Lung microvascular endothelial cell (primary cell): ENCODE measurements at places on chromosomes 16 and 17. TPM values are rescaled to one million over a fixed set of nuclear protein-coding genes. Genes with fewer than 3 reads are reported as not detected.
A peak's percentile ranks its signal among the peaks of the same experiment; 100 is the strongest.

- DNase-seq, result no peak
Observed at GRCh38 chr17:8588877-8589554, 41.5 kb downstream of the MYH10 start.

DNA sequence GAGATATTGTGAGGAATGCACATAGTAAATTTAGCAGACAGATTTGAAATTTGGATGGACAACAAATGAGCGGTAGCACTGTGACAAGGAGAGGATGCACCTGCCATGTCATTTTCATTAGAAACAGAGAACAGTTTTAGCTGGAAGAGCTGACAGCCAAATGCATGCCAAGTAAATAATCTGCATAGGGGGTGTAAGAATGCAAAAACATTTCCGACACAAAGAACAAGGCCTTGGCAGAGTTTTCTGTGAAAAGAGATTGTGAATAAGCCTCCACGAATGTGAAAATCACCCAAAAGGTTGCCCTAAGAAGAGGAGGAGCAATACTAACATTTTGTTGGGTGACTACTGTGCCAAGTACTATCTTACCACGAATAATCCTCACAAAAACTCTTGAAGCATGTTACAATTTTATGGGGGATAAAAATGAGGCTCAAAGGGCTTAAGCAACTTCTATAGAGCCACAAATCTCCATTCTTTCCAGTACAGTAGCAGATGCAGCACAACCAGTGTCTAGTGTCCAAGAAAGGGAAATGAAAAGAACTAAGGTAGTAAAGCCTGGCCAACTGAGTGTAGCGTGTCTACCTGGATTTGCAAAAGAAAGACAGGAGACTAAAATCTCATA, 28.3 kb downstream of the TMEM100 start:
- peak; percentile 5 for DNase-seq

DNA sequence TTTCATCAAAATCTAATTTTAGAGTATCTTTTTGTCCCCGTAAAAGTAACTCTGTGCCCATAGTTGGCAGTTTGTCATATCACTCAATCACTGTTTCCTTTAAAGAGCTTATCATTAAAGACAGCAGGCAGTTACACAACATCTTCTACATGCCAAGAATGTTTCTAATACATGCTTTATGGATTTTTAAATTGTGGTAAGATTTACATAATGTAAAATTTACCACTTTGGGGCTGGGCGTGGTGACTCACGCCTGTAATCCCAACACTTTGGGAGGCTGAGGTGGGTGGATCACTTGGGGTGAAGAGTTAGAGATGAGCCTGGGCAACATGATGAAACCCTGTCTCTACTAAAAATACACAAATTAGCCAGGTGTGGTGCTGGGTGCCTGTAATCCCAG, 687.2 kb downstream of the WWOX start:
- no peak for DNase-seq

Gene KRT28
- not detected in 2 replicates for total RNA-seq

DNA sequence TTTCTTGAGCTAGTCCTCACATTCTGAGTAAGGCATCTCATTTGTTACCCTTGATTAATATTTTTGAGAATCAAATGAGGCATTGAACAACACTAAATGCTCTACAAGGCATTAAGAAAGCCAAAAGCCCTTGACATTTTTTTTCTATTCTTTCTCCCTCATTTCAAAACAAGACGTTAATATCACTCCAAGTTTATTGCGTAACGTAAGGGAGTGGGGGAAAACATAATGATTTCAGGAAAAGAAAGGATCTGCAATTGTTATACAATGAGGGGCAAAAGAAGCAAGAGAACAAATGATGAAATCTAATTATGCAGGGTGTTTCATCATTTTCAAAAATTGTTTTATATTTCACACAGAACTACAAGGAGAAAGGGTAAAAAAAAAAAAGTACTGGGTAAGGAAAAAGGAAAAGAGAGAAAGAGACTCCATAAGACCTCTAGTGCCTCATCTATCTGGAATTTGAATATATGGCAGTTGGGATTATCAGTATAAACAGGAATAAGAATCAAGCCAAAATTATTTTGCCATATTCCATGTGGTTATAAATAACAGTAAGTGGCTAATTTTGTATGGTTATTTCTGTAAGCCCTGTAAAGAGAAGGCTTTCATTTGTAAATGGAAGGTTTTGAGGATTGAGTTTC, 163.0 kb downstream of the ABCA8 start:
- no peak for DNase-seq

DNA sequence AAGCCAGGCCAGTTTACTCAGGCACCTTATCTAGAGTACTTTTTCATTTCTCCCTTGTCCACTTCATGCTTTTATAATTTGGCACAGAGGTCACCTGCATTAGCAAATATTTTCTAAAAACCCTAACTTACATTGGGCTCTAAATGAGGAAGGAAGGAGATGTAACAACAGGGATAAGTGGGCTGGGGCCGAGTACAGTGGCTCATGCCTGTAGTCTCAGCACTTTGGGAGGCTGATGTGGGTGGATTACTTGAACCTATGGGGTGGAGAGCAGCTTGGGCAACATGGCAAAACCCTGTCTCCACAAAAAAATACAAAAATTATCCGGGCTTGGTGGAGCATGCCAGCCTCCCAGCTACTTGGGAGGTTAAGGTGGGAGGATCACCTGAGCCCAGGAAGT, 55.9 kb downstream of the TMEM100 start:
- DNase-seq, result no peak

Gene HSF4
- total RNA-seq, result 1.3 and 2.0 TPM in 2 replicates

Gene ZP2
- total RNA-seq, result under 0.01 and 0.22 TPM in 2 replicates

- peak; percentile 76 for DNase-seq
Observed at GRCh38 chr16:1297018-1297696, 12.3 kb upstream of the UBE2I start.

DNA sequence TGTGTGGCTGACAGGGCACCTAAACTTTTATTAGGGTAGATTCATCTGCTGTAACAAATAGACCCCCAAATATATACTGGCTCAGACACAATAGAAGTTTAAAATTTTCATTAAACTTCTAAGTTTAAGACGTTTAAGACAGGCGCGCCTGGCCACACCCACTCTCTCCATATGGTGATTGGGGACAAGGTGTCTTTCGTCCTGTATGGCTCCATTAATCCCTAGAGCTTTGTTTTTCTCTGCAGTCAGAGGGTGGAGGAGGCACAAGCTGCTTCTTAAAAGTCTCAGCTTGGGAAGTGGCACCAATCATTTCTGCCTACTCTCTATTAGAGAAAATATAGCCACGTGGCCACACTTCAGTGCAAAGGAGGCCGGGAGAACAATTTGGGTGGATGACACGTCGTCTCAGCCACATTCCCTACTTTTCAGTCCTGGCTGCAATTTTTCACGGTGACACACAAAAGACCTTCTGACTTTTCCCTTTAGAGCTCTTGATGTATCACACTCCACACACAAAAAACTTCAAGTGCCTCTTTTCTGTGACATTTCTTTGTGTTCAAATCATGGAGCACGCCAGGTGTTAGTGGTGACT, 125.5 kb upstream of the CACNG3 start:
- DNase-seq, result no peak

Gene HOXB7
- total RNA-seq, result under 0.01 and 1.3 TPM in 2 replicates

DNA sequence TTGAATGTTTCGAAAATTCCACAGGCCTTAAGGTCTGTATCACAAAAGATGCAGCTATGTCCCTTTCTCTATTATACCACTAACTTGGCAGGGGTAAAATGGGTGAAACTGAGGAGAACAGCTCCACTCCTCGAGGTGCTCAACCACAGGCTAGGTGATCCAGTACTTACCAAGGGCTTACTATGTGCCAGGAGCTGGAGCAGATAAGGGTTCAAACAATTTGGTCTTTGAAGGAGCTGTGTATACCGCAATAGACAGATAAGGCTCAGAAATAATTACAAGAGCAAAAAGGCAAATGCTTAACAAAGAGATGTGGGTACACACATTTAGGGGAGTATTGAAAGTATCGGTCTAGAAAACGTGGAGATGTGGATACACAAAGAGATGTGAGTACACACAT, 1.5 kb downstream of the XPO6 start:
- no peak for DNase-seq

- DNase-seq, result peak; percentile 36
Observed at GRCh38 chr16:12341423-12341822, 364.9 kb downstream of the SNX29 start.
